Mammary microvascular endothelial cell (primary cell): ENCODE measurements at places on chromosomes 4 and X. TPM values are rescaled to one million over a fixed set of nuclear protein-coding genes. Genes with fewer than 3 reads are reported as not detected.

HTN3 gene
- not detected in 2 replicates for total RNA-seq

TEX28 gene
- total RNA-seq, result not detected in 2 replicates

ARSJ gene
- 27.6 TPM in 2 replicates for total RNA-seq

PDK3 gene
- 7.0 TPM in 2 replicates for total RNA-seq

FMR1NB gene
- not detected in 2 replicates for total RNA-seq

RTL3 gene
- 0.20 TPM in 2 replicates for total RNA-seq

NWD2 gene
- not detected in 2 replicates for total RNA-seq

MAGEB10 gene
- not detected in 2 replicates for total RNA-seq

FOXR2 gene
- not detected in 2 replicates for total RNA-seq

TLR6 gene
- 1.3 and 1.4 TPM in 2 replicates for total RNA-seq

TEX13C gene
- total RNA-seq, result not detected in 2 replicates

HPGD gene
- total RNA-seq, result not detected in 2 replicates

ZNF630 gene
- total RNA-seq, result 1.5 and 1.9 TPM in 2 replicates

DCUN1D4 gene
- total RNA-seq, result 7.0 and 13.9 TPM in 2 replicates

GJB1 gene
- total RNA-seq, result not detected in 2 replicates

BMX gene
- 13.5 and 14.0 TPM in 2 replicates for total RNA-seq

TSPAN7 gene
- 2.2 and 2.7 TPM in 2 replicates for total RNA-seq

GAGE13 gene
- total RNA-seq, result not detected in 2 replicates

USP27X gene
- total RNA-seq, result 1.1 and 2.5 TPM in 2 replicates

ENOX2 gene
- 15.2 and 15.7 TPM in 2 replicates for total RNA-seq

ZNF711 gene
- 0.13 and 0.49 TPM in 2 replicates for total RNA-seq

TEC gene
- 0.84 and 0.93 TPM in 2 replicates for total RNA-seq

TBC1D9 gene
- total RNA-seq, result 34.5 and 36.9 TPM in 2 replicates

RNF212 gene
- 0.20 TPM in 1 of 2 replicates, not detected in the other for total RNA-seq

FAM9C gene
- not detected in 2 replicates for total RNA-seq

PNMA5 gene
- total RNA-seq, result not detected in 2 replicates

CYP2U1 gene
- 5.8 and 6.3 TPM in 2 replicates for total RNA-seq

ADAM29 gene
- not detected in 2 replicates for total RNA-seq

MAGEC3 gene
- total RNA-seq, result not detected in 2 replicates

KLHL13 gene
- 1.4 and 1.7 TPM in 2 replicates for total RNA-seq

ARHGEF38 gene
- total RNA-seq, result not detected in 2 replicates

PARM1 gene
- 0.07 and 0.15 TPM in 2 replicates for total RNA-seq

FAM133A gene
- total RNA-seq, result not detected in 2 replicates

BGN gene
- total RNA-seq, result 6.0 and 7.2 TPM in 2 replicates

SPACA5 gene
- 0.80 TPM in 1 of 2 replicates, not detected in the other for total RNA-seq

FREM3 gene
- total RNA-seq, result 0.20 and 0.25 TPM in 2 replicates

SCML2 gene
- 1.1 and 1.6 TPM in 2 replicates for total RNA-seq

PCDH18 gene
- 0.13 and 0.15 TPM in 2 replicates for total RNA-seq

CCNQ gene
- 46.2 and 47.6 TPM in 2 replicates for total RNA-seq

AR gene
- total RNA-seq, result 0.30 and 0.40 TPM in 2 replicates

KIF4A gene
- total RNA-seq, result 21.1 and 21.7 TPM in 2 replicates

CCDC160 gene
- not detected in 2 replicates for total RNA-seq

TAPT1 gene
- 5.9 and 7.3 TPM in 2 replicates for total RNA-seq

INTU gene
- 1.6 and 1.7 TPM in 2 replicates for total RNA-seq
